ENCODE measurements at places on chromosomes 11 and 22.
A peak's percentile ranks its signal among the peaks of the same experiment; 100 is the strongest.

DNA sequence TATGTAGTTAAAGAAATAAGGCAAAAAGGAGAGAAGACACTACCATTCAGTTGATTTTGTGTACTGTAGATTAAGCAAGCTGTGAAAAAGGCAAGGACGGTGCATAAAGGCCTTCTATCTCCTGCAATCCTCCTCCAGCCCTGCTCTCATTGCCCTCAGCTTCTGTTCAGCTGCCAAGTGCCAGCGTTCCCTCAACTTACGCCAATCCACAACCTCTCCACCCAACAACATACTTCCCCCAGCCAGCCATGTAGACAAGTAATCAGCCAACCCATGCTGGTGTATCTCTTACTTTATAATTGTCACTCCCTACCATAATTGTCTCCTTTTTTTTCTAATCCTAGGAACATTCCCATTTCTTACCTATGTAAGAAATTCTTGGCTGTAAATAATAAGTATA is 30.1 kb upstream of the ANO5 start:
- no peak for DNase-seq

DNA sequence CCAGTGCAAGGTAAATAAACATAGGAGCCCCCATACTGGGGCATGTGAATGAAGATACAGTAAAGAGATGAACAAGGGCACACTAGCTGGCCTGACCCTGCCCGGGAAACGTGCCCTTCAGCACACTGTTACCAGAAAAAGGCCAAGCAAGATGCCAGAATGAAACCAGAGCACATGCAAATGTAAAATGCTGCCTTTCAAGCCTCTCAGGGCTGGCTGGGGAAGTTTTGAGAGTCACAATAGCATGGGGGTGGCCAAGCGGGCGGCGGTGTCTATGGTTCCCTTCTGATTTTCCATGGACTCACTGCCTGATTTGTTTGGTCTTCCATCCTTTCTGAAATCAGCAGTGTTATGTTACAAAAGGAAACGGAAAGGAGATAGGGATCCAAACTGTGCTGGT is 18.9 kb upstream of the SUSD2 start:
- DNase-seq: no peak

DNA sequence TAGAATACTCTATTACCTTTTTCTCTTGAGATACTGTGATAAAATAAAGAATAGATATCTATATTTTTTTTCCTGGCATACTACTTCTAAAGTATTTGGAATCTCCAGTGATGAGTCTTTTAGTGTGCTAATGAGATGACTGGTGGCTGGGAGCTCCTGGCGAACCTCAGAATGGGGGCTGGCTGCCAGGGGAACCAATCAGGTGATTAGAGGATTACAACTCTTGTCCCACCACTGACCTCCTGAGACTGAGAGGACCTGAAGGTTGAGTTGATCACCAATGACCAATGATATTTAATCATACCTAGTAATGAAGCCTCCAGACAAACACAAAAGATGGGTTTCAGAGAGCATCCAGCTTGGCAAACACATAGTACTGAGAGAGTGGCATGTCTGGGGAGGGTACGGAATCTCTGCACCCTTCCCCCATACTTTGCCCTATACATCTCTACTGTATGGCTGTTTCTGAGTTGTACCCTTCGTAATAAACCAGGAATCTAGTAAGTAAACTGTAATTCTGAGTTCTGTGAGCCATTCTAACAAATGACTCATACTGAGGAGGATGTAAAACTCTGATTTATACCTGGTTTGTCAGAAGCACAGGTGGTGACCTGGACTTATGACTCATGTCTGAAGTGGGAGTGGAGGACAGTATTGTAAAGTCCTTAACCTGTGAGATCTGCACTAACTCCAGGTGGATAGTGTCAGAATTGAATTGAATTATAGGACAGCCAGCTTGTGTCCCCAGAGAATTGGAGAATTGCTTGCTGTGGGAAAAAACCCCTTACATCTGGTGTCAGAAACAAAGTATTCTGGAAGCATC is 325.3 kb upstream of the LRRC4C start:
- DNase-seq: peak; percentile 10

GRCh38 chr22:49102367-49102766 is 725.3 kb downstream of the BRD1 start:
- no peak for DNase-seq

DNA sequence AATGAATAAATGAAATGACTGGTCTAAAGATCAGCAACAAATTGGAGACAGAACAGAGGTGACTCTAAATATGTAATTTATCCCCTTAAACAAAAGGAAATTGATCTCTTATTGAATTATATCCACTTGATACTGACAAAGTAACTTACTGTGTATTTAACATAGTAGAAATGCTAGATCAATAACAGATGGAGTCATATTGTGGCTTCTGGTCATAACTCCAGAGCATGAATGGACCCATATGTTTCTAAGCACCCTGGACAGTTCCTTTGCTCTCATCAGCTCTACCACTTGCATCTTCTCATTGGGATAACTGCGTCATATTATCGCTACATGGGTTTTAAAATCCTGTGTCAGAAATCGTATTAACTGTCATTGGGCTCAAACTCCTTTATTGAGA is 222.3 kb downstream of the ETS1 start:
- DNase-seq: peak; percentile 59

GRCh38 chr11:109795234-109795633 is 298.0 kb upstream of the ZC3H12C start:
- no peak for DNase-seq

GRCh38 chr11:84014539-84014938 is 728.4 kb upstream of the CCDC90B start:
- DNase-seq: no peak

DNA sequence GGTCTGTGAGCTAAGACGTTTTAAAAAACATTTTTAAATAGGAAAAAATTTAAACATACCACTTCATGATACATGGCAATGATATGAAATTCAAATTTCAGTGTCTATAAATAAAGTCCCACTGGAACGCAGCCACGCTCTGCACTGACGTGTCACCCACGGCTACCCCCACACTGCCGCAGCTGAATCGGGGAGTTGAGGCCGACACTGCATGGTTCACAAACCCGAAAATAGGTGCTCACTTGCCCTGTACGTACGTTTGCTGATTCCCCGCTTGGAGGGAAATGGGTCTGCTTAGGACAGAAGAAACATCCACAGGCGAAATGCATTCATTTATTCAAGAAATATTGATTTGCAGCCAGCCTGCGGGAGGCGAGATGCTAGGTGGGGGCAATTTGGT is 1342.3 kb downstream of the TBC1D22A start:
- DNase-seq: no peak

GRCh38 chr11:69646493-69647389 is 5.8 kb downstream of the CCND1 start:
- DNase-seq: no peak

- DNase-seq: no peak
These were observed 18.9 kb upstream of the C11orf96 start for GRCh38 chr11:43923406-43924111.

DNA sequence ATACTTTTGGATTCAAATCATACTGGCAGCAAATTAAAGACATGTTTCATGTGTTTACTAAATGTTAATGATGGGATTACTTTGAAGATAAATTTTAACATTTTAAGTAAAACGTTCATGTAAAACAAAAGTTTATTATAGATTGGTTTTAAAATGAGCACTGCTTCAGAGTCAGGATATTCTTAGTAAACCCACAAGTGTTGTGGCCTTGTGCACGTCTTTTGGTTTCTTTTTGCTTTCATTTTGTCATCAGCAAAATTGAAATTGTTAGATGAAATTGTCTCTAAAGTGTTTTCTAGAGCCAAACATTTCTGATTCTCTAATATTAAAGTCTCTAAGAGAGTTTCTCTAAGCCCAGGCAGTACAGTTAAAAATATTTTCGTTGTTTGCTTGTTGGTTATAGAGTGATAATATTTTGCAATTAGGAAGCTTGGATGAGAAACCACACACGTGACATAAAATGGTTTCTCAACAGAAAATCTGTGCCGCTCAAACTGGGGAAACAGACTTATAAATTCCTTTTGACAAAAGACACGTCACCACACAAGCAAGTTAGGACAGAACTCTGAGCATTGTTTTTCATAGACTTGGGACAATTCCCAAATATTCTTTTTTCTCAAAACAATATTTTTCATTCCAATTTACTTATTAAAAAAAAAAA is 164.4 kb downstream of the TEAD1 start:
- DNase-seq: no peak

- DNase-seq: no peak
These were observed 4.9 kb upstream of the TMEM132A start for GRCh38 chr11:60919320-60919719.

DNA sequence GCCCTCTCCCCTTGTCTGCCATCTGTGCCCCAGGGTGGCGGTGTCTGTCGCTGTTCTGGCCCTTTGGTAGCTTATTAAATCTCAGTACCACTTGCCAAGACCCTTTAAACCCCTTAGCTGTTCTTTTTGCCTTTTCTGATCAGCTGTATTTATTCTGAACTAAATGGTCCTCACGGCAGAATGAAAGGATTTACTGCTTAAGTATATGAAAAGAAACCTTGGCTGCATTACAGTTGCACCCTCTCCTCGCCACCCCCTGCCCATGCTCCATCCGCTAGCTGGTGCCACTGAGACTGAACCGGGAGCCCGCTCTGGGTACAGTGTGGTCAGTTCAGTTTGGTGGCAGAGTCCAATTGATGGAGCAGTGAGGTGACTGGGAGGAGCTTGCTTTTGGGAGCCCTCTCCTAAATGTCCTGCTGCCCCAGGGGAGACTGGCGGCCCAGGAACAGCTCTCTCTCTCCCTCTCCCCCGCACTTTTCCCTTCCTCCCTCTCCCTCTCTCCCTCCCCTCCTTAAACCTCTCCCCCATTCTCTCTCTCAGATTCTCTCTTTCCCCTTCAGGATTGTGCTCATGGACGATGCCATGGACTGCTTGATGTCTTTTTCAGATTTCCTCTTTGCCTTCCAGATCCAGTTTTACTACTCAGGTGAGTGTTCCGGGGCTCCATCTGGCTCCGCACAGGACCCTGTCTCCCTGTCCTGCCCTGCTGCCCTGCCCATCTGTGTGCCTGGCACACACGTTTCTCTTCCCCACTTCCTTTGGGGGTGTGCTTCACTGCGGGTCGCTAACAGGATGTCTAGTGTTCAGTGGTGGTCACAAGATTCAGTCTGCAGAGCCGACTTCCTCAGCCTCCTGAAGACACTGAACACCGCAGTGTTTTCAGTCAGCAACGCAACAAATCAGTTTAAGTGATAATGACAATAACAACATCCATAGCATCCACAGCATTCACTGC is 21.8 kb downstream of the ARFGAP2 start:
- DNase-seq: no peak

- DNase-seq: no peak
These were observed 11.4 kb downstream of the GNB1L start for GRCh38 chr22:19843107-19843856.

DNA sequence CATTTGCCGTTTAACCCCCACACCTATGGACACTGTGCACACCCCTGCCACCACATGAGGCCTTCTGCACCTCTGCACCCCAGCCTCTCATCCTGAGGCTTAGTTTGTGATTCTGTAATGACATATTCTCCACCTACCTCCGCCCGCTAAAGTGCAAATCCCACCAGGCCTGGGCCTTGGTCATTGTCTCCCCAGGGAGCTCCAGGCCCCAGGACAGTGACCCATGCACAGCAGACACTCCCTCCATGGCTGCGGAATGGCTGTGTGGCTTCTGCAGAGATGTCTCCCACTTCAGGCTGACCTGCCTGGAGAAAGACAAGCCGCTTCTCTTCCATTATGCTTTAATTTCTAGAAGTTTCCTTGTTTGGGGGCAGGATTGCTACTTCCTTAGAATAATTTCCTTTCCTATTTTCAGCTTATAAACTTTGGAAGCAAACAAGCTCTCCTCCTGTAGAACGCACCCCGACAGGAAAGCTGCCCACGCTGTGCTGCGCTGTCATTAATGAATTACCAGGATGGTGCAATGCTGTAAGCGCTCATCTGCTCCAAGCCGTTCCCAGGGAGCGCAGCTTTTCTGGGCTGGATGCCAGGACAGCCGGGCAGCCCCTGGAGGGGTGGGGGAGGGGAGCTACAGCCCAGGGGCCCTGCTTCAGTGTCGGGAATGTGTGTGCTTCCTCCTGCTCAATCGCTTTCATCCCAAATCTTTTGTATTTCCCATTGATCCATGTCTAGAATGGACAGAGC is 618.0 kb downstream of the BRD1 start:
- no peak for DNase-seq

DNA sequence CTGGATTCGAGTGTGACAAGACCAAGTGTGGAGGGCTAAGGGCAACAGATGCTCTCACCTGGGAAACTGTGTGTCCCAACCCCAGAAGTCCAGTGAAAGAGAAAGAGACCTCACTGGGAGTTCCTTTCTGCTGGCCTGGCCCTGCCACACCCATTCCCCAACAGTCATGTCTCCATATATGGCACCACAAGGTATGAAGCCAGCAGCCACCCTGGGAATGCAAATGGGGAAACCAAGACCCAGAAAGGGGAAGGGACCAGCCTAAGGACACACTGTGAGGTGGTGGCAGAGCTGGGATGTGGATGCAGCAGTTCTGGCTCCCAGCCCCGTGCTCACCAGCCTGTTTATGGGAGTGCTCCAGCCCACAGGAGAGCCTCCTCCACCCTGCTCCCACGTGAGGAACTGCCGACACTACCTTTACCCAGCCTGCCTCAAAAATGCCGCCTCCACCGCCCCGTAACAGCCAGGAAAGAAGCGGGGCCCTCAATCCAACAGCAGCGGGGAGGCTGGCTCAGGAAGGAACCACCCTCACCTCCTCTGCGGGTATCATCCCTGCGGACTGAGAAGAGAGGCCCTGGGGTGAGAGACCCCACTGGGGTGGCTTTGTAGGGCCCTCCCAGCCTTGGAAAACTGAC is 12.6 kb downstream of the LMO1 start:
- no peak for DNase-seq

DNA sequence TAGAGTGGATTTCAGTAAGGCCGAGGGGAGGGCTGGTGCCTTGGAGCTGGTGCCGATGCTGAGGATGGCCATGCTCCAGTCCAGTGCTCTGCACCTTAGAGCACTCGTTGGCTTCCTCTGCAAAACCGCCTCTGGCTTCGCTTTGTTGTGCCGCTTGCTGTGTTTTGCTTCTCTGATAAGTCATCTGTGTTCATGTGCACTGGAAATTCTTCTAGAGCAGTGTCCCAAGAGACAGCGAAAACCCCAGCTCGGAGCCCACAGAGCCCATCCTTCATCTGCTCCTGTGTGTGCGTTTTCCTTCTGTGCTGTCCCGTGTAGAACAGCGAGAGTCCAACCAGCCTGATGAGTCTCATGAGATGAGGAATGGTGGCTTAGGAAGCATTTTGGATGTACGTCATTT is 12.1 kb downstream of the FAM118A start:
- no peak for DNase-seq

GRCh38 chr11:123261345-123262106 is 66.5 kb upstream of the CLMP start:
- DNase-seq: peak; percentile 65

DNA sequence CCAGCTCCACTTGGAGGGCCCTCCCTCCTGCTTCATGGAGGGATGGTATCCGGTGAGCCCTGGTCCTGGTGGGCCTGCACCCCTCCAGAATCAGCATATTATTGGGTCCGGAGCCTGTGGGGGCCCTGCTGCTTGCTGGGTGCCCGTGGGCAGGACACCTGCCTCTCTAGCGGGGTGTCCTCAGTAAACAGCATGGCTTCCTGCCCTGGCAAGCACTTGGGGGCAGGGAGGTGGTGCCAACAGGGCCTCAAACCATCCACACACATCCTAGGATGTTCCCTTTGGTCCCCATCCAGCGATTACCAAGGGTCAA is 108.3 kb downstream of the CTTN start:
- DNase-seq: no peak
